Fibroblast of skin of back (primary cell): ENCODE measurements at places on chromosomes 7 and 10.

- DNase-seq, result no peak
Measured at GRCh38 chr7:20404320-20404719, 73.6 kb downstream of the ITGB8 start.

GRCh38 chr10:93816123-93816747, 58.5 kb downstream of the LGI1 start:
- DNase-seq, result peak; percentile 72

DNA sequence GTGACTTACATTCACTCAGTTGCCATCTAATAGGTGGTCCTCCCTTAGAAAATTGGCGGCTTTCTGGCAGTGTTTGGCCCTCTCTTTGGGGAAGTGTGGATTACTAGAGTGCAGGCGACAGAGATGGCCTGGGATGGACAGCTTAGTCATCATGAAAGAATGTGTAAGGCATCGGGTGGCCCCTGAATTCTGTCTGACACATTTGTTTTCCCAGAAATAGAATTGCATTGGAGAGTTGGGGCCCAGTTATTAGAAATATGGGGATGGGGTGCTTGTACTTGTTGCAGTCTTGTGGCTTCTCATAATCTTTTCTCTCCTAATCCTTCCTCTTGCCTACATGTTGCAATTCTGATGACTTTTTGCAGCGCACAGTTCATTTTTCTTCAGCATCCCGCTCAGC, 13.8 kb downstream of the TCF7L2 start:
- peak; percentile 87 for DNase-seq

DNA sequence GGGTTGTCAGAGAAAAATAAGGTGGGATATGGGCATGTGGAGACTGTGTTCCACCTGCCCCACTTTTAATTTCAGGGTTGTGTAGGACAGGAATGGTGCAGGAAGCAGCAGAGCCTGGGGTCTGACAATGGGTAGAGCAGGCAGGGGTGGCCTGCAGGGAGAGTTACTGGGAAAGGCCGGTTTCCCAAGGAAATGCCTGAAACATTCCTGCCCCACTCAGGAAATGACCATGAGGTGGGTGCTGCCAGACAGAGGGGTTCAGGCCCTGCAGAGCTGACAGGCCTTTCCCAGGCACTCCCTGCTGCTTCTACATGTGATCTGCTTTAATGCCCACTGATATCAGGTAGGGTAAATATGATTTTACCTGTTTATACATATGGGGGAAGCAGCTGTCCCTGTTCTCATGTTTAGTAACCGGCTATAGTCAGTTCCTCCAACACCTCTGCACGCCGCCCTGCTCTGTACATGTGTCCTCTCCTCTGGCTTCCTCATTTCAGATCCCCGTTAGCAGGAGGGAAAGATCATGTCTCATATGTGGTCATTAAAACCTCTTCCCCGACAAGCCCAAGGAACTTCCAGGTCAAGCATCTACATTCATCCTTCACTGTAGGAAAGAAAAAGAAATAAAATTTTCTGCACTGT, 118.6 kb upstream of the PRSS58 start:
- DNase-seq, result peak; percentile 22

DNA sequence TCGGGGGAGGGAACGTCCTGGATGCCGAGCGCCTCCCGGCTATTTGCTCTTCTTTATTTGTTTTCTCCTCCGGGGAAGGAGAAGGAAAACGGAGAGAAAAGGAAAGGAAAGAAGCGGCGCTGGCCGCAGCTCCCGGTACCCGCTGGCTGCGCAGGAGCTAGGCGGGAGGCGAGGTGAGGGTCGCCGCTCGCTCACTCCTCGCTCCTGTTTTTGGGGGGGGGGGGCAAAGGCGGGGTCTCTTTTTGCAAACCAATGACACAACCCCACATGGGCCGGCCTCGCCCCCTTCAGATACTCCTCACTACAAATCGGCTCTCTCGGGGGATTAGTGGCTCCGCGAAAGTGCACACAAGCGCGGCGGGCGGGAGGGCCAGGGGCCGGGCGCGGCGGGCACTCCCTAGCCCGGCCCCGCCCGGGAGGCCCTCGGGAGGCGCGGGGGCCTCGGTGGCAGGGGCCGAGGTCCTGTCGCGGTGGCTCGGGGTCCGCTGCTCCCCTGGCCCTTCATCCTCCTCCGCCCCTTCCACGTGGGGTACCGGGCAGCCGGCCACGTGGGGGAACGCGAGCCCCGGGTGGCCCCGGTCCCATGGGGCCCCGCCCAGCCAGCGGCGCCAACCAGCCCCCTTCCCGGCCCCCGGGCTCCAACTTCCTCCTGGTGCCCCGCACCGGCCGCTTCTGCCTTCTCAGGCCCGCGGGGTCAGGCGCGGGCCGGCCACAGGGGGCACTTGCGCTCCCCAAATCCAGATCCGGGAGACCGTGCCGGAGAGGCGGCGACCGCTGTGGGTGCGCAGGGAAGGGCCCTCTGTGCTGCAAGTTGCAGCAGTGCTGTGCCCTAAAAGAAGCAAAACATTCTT, 718 bp upstream of the CTBP2 start:
- peak; percentile 91 for DNase-seq

- peak; percentile 39 for DNase-seq
Measured at GRCh38 chr7:41107938-41108448, 594.9 kb downstream of the INHBA start.

DNA sequence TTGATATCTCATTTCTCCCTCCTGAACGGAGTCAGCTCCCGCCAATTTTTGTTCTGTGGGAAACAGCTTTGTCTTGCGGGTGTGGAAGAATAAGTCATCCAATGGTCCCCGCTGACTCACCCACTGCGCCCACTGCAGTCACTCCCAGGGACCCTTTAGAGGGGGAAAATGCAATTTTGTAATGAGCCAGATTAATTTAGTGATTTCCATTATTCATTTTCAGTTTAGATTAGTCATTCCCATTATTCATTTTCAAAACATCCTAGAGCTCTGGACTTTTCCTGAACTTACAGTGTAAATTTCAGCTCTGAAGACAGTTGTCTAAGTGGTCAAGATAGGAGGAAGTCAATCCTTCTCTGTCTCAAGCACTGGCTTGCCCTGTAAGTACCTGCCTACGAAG, 154.9 kb upstream of the TMEM72 start:
- peak; percentile 94 for DNase-seq

DNA sequence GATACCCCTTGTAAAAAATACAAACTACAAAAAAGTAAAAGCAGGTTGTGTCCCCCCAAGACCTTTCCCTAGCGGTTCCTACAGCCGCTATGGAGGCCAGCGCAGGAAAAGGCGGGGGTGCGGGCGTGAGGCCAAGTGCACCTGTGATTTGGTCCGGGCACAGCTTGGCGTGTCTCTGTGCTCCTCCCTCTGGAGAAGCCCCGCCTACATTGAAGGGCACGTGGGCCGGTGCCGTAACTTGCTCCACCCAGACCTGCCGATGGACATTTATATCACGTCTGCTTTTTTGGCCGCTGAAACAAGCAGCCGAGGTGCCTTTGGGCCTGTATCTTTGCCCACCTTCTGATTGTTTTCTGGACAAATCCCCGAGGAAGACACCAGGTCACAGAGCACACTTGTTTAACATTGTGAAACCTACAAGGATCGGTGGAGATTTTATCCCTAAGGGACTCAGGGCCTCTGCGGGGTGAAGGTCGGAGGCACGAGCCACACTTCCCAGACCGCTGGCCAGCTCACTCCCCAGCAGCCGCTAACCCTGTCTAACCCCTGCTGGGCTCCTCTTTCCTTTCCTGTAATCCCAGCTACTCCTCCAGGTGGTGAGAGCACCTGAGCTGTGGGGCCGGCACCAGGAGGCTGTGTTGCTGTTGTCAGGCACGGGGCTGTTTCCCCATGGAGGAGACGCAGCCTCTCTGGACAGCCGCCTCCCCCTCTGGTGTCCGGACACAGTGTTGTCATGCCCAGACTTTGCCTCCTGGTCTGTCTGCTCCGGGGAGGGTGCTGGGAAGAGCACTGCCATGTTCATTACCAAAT, 18.8 kb upstream of the INPP5A start:
- DNase-seq, result no peak

DNA sequence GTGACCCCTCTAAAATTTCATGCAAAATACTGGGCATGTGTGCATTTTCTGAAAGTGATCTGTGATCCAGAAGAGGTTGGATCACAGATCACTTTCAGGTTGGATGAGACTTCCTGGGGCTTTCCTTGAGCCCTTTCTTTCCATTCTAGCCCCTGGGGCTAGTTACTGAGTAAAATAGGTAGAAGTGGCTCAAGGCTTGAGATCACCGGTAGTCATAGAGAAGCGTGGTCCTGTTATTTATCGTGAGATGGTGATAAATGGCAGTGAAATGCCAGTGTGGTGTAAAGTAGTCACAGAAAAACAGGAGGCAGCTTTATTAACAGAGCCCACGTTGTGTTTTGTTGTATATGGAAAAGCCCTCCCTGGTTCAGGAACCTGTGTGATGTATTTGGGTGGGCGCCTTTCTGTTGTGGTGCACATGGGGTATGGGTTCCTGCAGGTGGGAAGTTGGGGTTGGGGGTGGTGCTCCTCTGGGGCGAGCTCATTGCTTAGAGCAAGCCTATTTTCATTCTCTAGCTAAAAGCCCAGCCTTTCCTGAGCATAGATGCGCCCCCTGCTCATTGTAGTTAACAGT, 34.0 kb upstream of the SH2D4B start:
- DNase-seq, result no peak

DNA sequence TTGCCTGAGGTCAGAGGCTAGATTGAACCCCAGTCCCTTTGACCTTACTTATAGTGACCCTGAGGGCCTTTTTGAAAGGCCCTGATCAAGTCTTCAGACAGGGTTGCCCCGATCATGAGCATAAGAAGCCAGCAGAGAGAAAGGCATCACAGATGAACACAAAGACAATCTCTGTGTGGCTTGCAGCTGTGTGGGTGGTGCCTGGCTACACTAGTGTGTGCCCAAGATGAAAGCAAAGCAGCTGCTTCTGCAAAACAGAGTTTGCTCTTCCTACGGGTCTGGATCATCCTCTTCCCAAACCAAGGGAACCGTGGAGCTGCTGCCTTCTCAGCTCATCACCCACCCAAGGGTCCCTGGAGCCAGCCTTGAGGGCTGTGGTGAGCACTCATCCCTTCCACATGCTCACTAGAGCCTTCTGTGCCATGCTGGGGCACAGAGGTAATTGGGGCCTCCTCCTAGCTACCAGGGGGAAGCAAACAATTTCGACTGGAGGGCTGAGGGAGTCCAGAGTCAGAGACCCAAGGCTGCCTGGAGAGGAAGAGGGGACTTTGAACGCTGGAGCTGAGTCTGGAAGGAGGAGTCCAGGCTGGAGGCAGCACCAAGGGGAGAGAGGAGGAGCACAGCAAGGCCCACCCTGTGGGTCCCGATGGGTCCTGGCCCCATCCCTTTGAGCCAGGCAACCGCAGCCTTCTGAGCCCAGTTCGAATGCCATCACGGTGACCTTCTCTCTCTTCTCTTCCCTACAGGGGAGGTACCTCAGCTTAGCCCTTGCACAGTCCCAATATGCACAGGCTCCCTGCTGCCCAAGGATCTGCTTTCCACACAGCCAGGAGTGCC, 42.3 kb downstream of the ANTXRL start:
- DNase-seq, result no peak

- peak; percentile 88 for DNase-seq
Measured at GRCh38 chr10:101000915-101001658, 1.5 kb downstream of the LZTS2 start.

- peak; percentile 2 for DNase-seq
Measured at GRCh38 chr7:25124465-25125136, 459 bp downstream of the CYCS start.

DNA sequence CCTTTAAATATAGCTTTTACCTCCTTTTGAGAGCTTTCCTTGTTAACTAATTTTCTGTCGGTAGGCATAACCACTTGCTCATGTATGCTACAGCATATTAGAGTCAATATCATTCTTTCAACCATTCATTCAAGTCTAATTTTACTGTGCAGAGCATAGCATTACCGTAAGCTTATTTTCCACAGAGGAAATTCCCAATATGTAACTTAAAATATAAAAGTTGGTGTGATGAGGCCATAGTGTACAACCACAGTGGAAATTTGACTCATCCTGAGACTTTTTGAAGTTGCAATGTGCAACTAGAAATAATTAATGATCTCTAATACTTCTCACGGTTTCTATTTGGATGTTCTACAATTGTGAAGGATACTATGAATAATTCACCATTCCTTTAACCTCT, 80.6 kb upstream of the KLF6 start:
- DNase-seq, result no peak

DNA sequence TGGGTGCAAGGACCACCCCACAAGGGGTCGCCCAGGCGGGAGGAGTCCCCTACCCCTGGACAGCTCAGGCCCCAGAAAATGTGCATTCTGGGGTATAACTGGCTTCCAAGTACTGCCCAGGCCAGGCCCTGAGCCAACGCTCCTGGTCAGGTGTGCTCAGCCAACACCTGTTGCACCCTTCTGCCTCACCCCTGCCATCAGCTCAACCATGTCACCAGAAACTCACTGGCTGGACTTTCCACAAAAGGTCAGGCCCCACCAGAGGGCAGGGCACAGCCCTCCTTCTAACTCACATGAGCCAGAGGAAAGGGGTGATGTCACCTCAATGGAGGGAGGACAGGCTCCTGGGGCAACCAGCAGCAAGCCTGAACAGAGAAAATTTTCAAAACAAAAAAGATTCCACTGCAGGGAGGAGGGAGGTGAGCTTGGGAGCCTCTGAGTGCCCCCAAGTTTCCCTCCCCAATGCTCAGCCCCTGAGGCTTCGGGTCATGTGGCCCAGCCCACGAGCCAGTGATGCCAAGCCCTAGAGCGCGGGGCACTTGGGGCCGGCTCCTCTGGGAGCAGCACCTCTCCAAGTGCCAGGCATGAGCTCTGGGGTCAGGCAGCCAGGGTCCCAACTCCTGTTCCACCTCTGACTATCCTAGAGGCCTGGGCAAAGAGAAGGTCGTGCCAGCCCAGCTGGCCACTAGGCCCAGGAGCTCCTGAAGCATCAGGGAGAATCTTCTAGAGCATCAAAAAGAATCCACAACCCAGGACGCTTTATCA, 2.2 kb downstream of the OGDHL start:
- no peak for DNase-seq

- DNase-seq, result no peak
Measured at GRCh38 chr7:117588352-117588794, 108.5 kb downstream of the CFTR start.

GRCh38 chr10:55146032-55146431, 345.0 kb upstream of the PCDH15 start:
- DNase-seq, result peak; percentile 58

- no peak for DNase-seq
Measured at GRCh38 chr7:48643431-48644013, 280.8 kb upstream of the CDC14C start.
